ENCODE measurements at places on chromosomes 4 and X.

DNA sequence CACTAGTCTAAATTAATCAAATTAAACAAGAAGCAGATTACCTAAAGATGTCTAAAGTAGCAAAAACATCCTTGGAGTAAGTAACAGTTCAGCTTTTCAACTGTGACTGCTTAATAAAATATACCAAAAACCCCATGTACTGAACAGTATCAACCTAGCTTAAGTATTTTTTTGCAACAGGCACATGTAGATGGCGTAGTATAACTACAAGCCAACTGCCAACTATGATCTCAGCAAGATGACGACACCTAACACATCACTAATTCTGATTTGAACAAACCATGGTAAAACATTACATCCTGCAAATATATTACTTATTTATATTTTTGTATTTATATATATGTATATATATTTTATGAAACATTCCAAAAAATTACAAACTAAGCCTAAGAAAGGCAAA, 24.5 kb downstream of the DHX15 start:
- no peak for DNase-seq

DNA sequence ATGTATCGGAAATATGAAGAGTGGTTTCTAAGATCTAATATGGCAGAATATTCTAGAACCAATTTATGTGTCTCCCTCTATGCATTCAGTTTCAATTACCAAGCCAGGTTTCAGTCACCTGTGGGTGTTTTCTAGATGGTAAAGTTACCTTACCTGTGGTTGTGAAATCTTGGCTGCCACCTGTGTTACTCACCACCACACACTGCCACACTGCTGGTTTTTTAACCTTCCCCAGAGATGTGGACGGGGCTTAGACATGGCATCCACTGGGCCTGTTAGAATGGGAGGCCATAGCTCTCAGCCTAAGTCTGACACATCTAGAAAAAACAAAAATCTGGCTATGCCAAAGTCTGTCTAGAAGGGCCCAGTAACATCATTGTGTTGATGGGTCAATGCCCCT, 896.5 kb upstream of the PABPC4L start:
- no peak for DNase-seq

GRCh38 chrX:72478853-72479252, 93.8 kb downstream of the HDAC8 start:
- DNase-seq = no peak

DNA sequence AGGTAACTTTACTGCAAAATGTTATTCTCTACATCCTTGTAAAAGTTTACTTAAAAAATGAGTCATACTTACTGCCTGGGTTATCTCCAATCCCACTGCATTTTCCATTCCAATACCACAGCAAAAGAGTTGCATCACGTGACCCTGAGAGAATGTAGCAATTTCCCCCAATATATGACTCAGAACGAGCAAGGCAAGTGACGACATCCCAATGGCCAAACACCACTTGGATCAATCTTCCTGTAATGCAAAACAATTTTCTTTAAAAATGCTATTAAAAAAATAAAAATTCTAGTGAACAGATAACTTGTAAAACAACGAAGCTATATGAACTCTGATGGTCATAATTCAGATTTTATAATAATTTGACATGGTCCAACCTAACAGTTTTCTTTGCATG, 224.3 kb downstream of the DCLK2 start:
- no peak for DNase-seq

DNA sequence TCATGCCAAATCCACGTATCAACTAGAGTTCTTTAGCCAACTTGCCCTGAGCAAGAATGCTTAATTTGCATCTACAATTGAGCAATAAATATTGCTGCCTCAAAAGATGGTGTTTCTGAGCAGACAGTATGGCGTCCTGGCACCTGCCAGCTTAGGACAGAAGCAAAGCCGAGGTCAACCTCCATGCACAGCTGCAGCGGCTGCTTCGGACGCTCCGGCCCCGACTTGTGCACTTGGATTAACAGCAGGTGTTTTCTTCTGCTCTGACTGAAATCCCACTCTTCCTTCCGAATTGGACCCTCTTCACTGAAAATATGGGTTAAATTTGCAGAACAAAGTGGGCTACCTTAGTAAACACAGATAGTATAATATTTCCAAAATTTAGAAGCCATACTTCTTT, 215.2 kb upstream of the ETNPPL start:
- DNase-seq = no peak

DNA sequence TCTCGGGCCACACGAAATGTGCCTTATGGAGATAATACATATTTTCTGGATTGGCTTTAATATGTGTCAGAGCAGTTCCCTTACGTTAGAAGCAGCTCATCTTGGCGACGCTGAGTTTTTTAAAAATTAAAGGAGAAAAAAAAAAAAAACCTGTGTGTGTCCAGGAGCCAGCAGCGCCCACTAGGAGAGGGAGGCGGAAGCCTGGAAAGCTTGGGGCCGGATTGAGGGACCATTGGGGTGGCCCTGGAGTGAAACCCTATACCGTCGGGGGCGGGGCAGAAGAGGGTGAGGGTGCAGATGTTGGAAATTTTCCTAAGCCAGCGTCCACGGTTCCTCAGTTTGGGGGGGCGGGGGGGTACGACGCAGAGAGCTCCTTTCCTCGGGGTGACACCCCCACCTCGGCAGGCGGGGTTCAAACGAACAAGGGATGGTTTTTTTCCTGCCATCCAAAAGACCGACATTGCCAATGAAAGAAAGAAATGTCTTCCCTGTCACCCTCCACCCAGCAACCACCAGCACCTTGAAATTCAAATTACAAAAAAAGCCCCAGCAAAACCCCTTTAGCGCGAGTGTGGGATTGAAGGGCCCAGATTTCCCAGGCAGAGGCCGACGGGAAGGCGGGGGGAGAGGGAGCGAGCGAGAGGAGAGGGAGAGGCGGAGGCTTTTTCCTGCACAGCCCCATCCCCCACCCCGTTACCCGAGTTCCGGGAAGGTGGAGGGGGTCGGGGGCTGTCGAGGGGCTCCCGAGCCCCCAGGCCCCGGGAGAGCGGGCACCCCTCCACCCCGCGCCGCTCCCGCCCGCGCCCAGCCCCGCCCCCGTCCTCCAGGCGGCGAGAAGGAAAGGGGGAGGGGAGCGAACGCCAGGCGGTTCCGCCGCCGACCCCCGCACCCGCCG, 859 bp downstream of the SMARCA1 start:
- peak; percentile 63 for DNase-seq

DNA sequence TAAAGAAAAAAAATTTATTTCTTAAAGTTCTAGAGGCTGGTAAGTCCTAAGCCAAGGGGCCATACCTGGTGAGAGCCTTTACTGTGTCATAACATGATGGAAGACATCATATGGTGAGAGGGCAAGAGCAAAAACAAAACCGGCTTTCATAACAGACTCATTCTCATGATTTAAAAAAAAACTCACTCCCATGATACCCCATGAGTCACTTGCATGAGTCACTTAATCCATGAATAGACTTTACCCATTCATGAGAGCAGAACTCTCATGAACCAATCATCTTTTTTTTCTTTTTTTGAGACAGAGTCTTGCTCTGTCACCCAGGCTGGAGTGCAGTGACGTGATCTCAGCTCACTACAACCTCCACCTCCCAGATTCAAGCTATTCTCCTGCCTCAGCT, 369.7 kb upstream of the DIAPH2 start:
- no peak for DNase-seq

DNA sequence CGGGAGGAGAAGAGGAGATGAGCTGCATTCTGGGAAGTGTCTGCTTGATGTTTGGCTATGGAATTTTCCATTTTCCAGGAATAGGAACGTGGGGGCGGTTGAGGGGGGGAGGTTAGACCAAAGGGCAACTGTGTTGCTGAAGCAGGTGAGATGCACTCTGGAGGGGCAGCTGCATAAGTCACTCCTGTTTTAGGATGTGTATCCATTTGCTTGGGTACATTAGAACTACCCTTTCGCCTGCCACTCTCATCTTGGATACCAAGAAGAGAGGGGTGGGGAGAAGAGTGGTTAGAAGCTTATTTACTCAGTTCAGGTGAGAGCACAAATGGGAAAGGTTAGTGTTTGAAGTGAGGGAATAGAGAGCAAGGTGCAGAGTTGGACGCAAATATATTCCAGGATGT, 934 bp upstream of the GPR119 start:
- DNase-seq = no peak

- DNase-seq = no peak
These were observed 246.3 kb downstream of the PPP3CA start for GRCh38 chr4:101101072-101101471.

- DNase-seq = no peak
These were observed 7.2 kb upstream of the MPP1 start for GRCh38 chrX:154812341-154813101.

GRCh38 chr4:10013722-10014121, 7.6 kb downstream of the SLC2A9 start:
- DNase-seq = peak; percentile 77

DNA sequence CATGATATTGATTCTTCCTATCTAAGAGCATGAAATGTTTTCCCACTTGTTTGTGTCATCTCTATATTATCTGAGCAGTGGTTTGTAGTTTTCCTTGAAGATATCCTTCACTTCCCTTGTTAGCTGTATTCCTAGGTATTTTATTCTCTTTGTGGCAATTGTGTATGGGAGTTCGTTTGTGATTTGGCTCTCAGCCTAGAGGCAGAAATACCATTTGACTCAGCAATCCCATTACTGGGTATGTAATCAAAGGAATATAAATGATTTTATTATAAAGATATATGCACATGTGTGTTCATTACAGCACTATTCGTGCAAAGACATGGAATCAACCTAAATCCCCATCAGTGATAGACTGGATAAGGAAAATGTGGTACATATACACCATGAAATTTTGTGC, 172.7 kb upstream of the IL15 start:
- DNase-seq = no peak

- DNase-seq = no peak
These were observed 11.0 kb downstream of the FAT1 start for GRCh38 chr4:186712690-186713089.

DNA sequence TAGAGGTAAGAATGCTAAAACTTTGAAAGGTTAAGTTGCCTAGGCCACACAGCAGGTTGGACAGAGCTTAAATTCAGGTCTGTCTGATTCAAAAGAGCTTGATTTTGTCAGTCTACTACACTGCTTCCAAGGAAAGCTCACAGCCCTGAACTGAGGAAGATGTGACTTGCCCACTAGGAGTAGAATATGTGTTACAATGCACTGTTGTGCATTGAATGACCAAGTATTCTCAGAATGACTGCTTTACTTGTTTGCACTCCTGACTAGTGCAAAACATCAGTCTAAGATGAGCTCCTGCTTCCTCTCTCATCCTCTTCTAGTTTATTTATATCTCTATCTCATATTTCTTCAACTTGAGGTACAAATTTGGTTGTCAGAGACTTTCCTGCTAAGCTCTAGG, 56.2 kb downstream of the AWAT2 start:
- no peak for DNase-seq

DNA sequence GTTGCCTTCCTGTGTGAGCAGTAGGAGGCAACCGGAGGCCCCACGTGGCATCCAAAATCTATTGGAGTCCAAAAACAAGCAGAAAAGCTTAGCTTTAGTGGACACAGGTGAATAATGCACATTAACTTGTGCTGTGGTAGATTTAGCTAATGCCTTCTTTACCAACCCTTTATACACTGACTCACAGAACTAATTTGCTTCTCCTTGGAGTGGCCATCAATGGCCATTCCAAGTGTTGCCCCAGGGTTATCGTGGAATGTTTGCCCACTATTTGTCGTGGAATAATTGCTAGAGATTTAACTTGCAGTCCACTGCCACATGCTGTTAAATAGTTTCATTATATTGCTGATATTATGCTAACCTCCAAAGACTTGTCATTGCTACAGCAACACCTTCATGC, 729.1 kb downstream of the STPG2 start:
- DNase-seq = no peak

DNA sequence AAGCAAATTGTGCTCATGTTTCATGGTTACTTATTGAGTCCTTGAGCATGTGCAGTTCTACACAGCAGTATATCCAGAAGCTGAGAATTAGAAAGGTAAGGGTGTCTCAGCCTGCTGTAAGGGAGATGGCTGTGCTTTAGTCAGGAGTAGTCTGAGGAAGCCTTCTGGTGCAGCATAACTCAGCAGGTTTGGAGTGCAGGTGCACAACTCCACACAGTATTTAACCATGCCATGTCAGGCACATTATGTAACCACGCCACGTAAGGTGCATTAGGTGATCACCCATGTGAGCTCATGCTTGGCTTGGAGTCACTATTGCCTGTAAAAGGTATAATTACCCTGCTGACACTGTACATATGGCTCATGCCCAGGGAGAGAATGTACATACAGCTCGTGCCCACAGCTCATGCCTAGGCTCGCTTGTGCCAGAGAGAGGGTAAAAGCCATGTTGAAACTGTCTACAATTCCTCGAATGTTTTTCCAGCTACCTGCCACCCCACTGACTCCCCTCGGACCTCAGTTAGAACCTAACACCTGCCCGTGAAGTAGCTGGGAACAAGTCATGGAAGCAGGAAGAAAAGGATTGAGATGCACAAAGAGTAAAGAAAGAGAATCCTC, 37.8 kb downstream of the UCHL1 start:
- no peak for DNase-seq

GRCh38 chrX:48864210-48864609, 28.8 kb upstream of the PCSK1N start:
- no peak for DNase-seq

DNA sequence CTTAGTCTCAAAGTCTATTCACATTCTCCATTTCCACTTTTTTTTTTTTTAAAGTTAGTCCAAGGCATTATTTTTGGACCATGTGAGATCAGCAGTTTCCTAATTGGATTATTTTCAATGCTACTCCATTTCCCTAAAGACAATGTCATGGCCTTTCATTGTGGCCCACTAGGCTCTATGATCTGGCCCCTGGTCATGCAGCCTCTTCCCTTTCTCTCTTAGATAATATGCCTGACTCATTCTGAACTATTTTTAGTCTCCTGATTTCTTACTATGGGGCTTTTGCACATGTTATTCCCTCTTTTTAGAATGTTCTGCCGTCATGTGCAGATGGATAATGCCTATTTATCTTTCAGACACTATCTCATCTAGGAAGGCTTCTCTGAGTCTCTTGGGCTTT, 157.3 kb downstream of the TMA16 start:
- DNase-seq = no peak

DNA sequence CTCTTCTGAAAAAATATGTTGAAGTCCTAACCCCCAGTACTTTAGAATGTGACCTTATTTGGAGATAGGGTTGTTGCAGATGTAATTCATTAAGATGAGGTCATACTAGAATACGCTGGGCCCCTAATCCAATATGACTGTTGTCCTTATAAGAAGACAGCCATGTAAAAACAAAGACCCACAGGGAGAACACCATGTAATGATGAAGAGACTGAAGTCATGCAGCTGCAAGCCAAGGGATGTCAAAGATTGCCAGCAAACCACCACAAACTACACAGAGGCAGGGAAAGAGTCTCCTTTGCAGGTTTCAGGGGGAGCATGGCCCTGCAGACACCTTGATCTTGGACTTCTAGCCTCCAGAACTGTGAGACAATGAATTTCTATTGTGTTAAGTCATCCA, 37.4 kb downstream of the CXorf58 start:
- DNase-seq = no peak

GRCh38 chr4:133145758-133146573, 3.1 kb upstream of the PCDH10 start:
- DNase-seq = no peak

DNA sequence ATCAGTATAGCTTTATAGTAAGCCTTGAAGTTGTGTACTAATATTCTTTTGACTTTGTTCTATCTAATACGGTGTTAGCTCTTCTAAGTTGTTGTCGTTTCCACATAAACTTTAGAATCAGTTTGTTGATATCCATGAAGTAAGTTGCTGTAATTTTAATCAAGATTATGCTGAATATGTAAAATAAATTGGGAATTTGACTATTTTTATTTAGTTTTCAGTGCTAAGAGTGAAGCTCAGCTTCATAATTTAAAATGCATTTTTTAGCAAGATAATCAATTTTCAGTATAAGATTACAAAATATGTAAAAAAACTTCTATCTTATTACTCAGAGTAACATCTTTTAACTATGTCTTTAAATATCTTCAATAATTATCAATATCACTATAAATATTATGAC, 1374.8 kb downstream of the PCDH7 start:
- no peak for DNase-seq
